Brain (organoid and tissue), 16 donors: ENCODE measurements at places on chromosomes 2 and 18.

DNA sequence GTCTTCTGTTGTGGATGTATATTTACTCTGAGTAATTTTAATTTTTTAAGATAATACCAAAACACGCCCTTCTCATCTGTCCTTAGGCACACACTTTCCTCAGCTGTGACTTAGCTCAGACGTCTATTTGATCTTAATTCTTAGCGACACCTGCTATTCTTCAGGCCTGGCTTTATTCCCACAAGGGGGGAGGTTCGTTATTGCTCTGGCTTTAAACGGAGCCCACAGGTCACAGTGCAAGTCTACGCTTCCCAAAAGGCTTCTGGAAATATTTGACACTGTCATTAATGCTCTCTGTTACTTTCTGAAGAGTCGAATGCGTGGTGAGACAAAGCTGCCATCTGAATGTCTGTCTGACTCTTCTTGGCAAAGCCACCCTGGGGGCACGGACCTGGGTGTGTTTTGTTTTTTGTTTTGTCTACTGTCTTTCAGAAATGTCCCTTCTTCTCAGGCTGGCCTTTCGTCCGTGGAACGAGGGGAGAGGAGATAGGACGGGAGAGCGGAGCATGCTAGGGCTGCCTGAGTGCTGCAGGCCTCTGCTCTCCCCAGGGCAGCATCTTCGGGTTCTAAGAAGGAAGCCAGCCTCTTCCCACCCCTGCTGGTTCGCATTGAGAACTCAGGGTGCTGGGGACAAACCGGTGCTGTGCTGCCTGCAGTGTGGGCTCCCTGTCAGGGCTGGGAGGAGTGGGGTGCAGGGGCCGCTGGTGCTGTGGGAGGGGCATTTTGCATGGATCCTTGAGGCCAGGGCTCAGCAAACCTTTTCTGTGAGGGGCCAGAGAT, 61.9 kb downstream of the ASAP2 start:
- DNase-seq: no peak

GRCh38 chr2:167240671-167241070, 352.4 kb downstream of the XIRP2 start:
- DNase-seq: no peak

- peak; percentile 3 for DNase-seq
These were observed 23.1 kb downstream of the ICOS start for GRCh38 chr2:203959672-203960071.

DNA sequence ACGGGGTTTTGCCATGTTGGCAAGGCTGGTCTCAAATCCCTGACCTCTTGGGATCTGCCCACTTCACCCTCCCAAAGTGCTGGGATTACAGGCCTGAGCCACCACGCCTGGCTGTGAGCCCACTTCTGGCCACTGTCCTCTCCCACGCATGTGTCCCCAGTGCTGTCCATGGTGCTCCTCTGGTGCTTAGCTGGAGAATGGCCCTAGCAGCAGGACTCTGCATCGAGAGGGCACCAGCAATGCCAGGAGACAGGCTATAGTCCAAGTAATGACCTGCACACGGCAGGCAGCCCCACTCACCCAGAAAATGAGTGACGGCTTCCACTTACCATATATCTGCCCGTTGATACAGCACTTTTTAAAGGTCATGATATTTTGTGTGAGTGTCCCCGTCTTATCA, 66.3 kb upstream of the NARS1 start:
- DNase-seq: no peak

GRCh38 chr18:77065221-77065981, 67.2 kb downstream of the MBP start:
- no peak for DNase-seq

- no peak for DNase-seq
These were observed 204.1 kb downstream of the FAM210A start for GRCh38 chr18:13522256-13522655.
